Activated T-helper 1 cell treated with anti-CD3 and anti-CD28 coated beads, Interleukin-12 subunit alpha, Interleukin-12 subunit beta, Interleukin-2, Interleukin-4 antibody, amounts not matched to agents 30 ng/mL and 10 ng/mL and 1 ng/mL, durations not matched to agents 14 hours and 24 hours and 36 hours (primary cell): ENCODE measurements at places on chromosomes 11 and 22. TPM values are rescaled to one million over a fixed set of nuclear protein-coding genes. Genes with fewer than 3 reads are reported as not detected.

DNA sequence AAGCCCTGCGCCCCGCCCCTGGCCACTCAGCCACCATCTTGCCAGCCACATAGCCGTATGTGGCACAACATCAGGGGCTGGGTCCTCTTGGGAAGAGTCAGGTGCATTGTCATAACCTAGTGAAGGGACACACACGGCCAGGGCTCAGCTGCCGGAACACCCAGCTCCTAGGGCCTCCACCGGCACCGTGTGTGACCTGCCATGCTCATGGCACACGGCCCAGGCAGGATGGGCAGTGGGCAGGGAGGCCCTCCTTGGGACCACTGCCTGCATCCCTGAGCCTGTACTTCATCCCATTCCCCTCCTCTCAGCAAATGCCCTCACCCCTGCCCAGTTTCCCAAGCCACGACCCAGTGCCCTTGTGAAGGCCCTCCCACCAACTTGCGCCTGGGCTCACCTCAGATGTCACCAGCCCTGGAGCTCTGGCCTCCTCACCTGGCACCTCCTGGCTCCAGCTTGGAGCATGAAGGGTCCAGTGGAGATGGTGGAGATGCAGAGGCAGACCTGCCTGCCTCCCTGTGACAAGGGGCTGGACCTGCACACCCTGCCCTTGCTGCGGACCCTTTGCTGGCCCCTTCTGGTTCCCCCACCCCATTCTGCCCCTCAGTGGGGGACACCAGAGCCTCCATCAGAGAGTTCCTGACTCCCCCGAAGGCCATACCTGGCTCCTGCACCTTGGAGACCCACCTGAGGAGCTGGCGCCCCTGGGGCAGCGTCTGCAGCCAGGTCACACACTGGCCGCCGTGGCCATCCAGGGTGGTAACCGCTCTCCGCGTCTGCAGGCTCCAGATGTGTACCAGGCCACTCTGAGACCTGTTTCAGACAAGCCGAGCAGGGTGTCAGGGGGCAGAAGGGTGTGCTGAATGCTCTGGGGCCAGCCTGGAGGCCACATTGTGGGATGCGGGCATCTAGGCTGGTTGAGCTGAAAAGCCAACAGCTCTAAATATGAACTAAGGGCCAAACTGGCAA lies 34.5 kb downstream of the GNB1L start:
- H3K27me3 ChIP-seq: no peaks in the 10 kb centered on the region
- H3K4me1 ChIP-seq: no peaks in the 10 kb centered on the region
- no peak overlapping the region for H3K27ac ChIP-seq
- no peak for DNase-seq

The RFPL2 gene
- total RNA-seq: 0.26 and 0.42 TPM in 2 replicates

GRCh38 chr11:11074686-11075335 lies 217.0 kb upstream of the ZBED5 start:
- no peaks in the 10 kb centered on the region for H3K36me3 ChIP-seq
- no peaks in the 10 kb centered on the region for H3K4me1 ChIP-seq
- DNase-seq: no peak
- no peak overlapping the region for H3K27ac ChIP-seq
- peaks cover 3% of the 10 kb centered on the region for H3K27me3 ChIP-seq

DNA sequence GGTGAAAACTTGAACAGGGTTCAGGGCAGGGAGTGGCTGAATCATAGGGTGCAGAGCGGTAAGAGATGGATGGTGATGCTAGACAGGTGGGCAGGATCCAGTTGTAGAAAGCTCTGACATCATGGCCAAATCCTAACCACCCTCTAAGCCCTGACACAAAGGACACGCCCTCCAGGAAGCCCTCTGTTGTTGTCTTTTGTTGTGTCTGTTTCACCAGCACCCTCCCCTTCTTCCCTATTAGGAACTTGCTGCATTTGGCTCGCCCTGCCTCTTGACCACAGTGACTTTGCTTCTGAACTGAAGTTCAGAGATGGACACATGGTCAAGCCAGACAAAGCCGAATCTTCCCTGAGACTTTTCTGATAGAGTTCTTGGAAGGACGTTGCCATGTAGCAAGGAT lies 14.2 kb upstream of the APOL6 start:
- peaks cover 45% of the 10 kb centered on the region for H3K4me1 ChIP-seq
- peaks cover 2% of the 10 kb centered on the region for H3K36me3 ChIP-seq
- no peak for DNase-seq
- H3K27ac ChIP-seq: no peak overlapping the region
- peaks cover 3% of the 10 kb centered on the region for H3K27me3 ChIP-seq

- DNase-seq: no peak
- peaks cover 23% of the 10 kb centered on the region for H3K36me3 ChIP-seq
- peaks cover 10% of the 10 kb centered on the region for H3K4me1 ChIP-seq
- no peaks in the 10 kb centered on the region for H3K27me3 ChIP-seq
Observed at GRCh38 chr22:28750471-28750881, 8.6 kb downstream of the HSCB start.

DNA sequence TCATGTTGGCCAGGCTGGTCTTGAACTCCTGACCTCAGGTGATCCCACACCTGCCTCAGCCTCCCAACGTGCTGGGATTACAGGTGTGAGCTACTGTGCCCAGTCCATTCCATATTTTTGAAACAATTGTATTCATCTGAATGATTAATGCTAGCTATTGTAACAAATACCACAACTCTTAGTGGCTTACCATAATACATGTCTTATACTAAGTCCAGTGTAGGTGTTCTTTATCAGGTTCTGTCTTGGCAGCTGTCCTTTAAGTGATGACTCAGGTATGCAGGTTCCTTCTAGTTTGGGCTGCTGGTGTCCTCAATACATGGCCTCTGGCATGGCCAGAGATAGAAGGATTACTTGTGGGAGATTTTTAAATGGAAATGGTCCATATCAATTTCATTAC lies 39.0 kb downstream of the UVRAG start:
- H3K4me1 ChIP-seq: peaks cover 23% of the 10 kb centered on the region
- H3K4me3 ChIP-seq: no peak overlapping the region
- no peak overlapping the region for H3K27ac ChIP-seq
- no peak for DNase-seq
- peaks cover 10% of the 10 kb centered on the region for H3K36me3 ChIP-seq
- H3K27me3 ChIP-seq: no peaks in the 10 kb centered on the region

GRCh38 chr11:1548221-1549070 lies 23.6 kb downstream of the DUSP8 start:
- H3K4me1 ChIP-seq: no peaks in the 10 kb centered on the region
- H3K27me3 ChIP-seq: peaks cover 30% of the 10 kb centered on the region
- no peak overlapping the region for H3K27ac ChIP-seq
- DNase-seq: no peak
- no peak overlapping the region for H3K4me3 ChIP-seq

- no peak overlapping the region for H3K27ac ChIP-seq
- no peaks in the 10 kb centered on the region for H3K27me3 ChIP-seq
- H3K4me3 ChIP-seq: no peak overlapping the region
- no peaks in the 10 kb centered on the region for H3K4me1 ChIP-seq
Observed at GRCh38 chr11:106854429-106854828, 163.8 kb downstream of the GUCY1A2 start.

- DNase-seq: no peak
- H3K36me3 ChIP-seq: no peaks in the 10 kb centered on the region
- H3K4me1 ChIP-seq: no peaks in the 10 kb centered on the region
- H3K27ac ChIP-seq: no peak overlapping the region
- H3K27me3 ChIP-seq: no peaks in the 10 kb centered on the region
- no peak overlapping the region for H3K4me3 ChIP-seq
Observed at GRCh38 chr22:48507171-48507570, 1320.5 kb downstream of the BRD1 start.

GRCh38 chr22:44116755-44117684 lies 63.7 kb upstream of the PARVG start:
- H3K27me3 ChIP-seq: no peaks in the 10 kb centered on the region
- H3K4me1 ChIP-seq: no peaks in the 10 kb centered on the region
- no peak overlapping the region for H3K4me3 ChIP-seq
- no peak overlapping the region for H3K27ac ChIP-seq
- peaks cover 6% of the 10 kb centered on the region for H3K36me3 ChIP-seq
- no peak for DNase-seq

- H3K27ac ChIP-seq: no peak overlapping the region
- no peak for DNase-seq
- H3K27me3 ChIP-seq: peaks cover 1% of the 10 kb centered on the region
- H3K4me3 ChIP-seq: no peak overlapping the region
- H3K36me3 ChIP-seq: no peaks in the 10 kb centered on the region
Observed at GRCh38 chr22:42331014-42331413, 60.6 kb upstream of the TCF20 start.

GRCh38 chr11:64000026-64000739 lies 13.9 kb downstream of the OTUB1 start:
- no peaks in the 10 kb centered on the region for H3K27me3 ChIP-seq
- no peak overlapping the region for H3K4me3 ChIP-seq
- peak; percentile 71 for DNase-seq
- H3K36me3 ChIP-seq: peaks cover 3% of the 10 kb centered on the region
- no peaks in the 10 kb centered on the region for H3K4me1 ChIP-seq

DNA sequence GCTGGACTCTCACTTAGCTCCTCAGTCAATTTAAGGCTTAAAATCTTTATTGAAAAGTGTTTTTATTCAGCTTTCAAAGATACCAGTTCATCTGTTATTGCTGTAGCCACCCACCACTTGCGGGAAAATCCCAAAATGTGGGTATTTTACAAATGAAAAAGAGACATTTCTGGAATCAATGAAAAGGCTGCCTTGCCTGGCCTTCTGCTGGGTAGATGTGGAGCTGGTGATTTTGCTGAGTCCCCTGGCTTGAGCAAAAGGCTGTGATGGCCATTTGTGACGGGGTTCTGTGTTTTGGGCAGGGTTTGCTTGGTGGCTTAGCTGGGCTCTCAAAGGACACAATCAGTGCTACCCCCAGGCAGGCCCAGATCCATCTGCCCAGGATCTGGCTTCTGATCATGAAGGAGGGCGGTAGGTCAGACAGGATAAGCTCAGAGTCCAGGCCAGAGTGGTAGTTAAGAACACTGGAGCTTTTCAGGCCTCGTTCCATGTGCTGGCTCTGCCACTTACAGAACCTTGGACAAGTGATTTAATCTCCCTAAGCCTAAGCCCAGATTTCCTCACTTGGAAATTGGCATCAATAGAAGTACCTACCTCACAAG lies 36.1 kb downstream of the UBASH3B start:
- peaks cover 7% of the 10 kb centered on the region for H3K36me3 ChIP-seq
- peak overlapping the region; percentile 17 for H3K4me3 ChIP-seq
- DNase-seq: no peak
- H3K27ac ChIP-seq: peak overlapping the region; percentile 18

DNA sequence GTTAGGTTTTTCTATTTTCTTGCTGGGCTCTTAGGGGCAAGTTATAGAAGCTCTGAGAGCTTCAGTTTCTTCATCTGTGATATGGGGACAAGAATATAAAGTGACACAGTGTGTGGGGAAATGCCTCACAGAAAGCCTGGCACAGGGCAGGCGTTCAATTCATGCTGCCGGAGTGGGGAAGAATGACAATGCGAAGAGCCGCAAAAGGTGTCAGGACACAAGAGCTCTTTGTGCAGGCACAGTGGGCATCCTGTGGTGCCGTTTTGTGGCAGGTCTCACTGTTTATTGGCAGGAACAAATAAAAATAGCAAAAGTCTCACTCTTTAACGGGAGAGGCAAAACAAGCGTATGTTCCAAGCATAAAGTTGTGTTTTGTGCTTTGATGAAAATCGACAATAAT lies 112.1 kb downstream of the TIMP3 start:
- H3K36me3 ChIP-seq: no peaks in the 10 kb centered on the region
- no peak overlapping the region for H3K27ac ChIP-seq
- H3K4me3 ChIP-seq: no peak overlapping the region
- DNase-seq: no peak

The TMEM132A gene
- total RNA-seq: 2.4 and 3.2 TPM in 2 replicates

GRCh38 chr11:8017894-8018483 lies 30.9 kb downstream of the EIF3F start:
- no peak for DNase-seq
- peaks cover 13% of the 10 kb centered on the region for H3K4me1 ChIP-seq
- peaks cover 35% of the 10 kb centered on the region for H3K27me3 ChIP-seq
